ENCODE measurements at places on chromosomes 5 and 9.

GRCh38 chr5:72586788-72587530, 79.7 kb upstream of the ZNF366 start:
- DNase-seq = no peak

DNA sequence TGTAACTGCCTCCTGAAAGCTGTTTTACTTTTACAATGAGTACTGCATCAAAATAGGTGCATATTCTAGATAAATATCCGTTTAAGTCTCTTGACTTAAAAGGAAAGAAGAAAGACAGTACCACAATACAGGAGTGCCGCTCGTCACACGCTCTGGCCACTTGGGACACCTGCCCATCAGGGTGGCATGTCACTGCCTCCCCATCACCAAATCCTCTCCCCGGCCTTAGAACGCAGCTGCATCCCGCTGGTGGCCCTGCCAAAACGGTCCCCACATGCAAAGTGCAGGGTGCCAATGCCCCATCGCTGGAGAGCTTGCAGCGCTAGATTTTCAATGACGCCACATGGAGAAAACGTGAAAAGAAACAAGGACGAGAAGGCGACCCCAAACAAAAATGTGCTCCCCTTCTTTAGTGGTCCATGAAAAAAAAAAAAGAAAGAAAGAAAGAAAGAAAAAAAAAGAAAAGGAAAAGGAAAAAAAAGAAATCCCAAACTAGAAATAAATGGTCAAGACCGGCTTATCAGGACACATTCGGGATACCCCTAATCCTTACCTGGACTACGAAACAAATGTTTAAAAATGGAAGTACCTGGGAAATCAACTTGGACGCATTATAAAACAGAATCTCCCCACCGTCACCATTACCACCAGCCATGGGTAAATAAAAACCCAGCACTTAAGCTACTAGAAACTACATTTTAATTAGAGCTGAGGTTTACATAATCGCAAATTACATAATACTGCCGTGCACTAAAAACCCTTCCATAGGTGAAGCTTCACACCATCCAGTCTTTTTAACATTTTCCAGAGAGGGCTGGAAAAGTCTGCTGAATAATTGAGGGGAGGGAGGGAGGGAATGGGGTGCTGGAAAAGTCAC, 1.0 kb downstream of the ANKH start:
- peak; percentile 43 for DNase-seq

DNA sequence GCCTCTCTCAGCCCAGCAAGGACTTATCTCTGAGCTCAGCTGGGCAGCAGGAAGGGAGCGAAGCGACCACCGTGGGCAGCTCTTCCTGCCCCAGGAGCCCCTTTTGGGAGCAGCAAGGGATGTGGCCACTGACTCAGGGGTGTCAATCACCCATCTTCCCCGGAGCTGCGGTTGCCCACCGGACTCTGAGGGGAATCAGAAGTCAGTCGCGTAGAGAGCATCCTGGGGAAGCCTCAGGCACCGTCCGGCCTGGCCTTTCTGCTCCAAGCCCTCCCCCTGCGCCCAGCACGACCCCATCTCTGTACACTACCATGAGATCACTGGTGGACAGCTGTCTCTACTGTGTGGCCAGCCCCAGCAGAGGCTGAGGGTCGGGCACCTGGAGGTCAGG, 24.6 kb downstream of the GFI1B start:
- DNase-seq = no peak

DNA sequence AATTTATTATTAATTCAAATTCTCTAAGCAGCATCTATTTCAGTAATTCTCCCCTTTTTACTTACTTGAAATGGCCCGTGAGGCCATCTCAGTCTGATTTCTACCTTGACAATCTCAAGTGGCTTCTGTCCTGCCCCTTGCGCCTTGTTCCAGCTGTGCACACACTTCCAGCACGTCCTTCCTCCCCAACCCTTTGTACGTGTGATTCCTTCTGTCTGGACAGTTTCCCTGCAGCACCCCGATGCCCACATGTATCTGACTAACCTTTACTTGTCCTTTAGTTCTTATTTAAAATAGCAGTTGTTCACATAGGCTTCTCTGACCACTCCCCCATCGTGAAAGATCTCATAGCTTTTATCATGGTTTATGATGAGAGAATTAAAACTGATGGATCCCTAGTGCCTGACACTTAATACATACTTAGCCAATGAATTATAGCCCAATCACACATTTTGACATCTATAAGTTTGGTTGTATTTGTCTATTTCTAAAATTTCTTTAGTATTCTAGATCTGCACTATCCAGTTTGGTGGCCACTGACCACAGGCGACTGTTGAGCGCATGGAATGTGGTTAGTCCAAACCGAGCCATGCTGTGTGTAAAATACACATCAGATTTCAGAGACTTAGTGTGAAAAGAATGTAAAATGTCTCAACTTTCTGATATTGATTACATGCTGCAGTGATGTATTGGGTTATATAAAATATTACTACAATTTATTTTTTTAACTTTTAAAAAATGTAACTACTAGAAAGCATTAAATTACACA, 14.3 kb downstream of the ZBTB34 start:
- no peak for DNase-seq

DNA sequence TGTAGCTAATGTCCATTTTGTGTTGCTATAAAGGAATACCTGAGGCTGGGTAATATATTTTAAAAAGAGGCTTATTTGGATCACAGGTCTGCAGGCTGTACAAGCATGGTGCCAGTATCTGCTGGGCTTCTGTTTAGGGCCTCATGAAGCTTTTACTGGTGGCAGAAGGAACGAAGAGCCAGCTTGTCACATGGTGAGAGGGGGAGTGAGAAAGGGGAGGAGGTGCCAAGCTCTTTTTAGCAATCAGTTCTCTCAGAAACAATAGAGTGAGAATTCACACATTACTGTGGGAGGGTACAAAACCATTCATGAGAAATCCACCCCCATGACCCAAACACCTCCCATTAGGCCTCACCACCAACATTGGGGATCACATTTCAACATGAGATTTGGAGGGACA, 340.9 kb downstream of the RASEF start:
- no peak for DNase-seq

GRCh38 chr5:83817591-83817990, 96.9 kb upstream of the HAPLN1 start:
- no peak for DNase-seq

DNA sequence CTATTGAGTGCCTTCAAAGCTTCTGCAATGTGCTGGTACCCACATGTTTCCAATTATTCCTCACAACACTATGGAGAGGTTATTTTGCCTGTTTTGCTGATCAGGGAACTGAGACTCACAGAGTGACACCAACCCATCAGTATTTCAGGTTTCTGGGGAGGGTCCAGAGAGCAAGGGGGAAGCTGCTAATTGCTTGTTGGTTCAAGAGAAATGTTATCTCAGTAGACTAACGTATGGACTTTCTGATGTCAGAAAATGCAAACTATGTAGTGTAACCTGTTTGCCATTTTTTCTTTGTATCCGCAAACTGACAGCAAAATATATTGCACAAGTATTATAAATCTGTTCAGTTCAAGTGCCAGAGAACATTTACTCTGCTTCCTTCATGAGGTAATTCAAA, 108.3 kb upstream of the MSX2 start:
- no peak for DNase-seq

GRCh38 chr9:130779153-130779855, 55.8 kb upstream of the ABL1 start:
- no peak for DNase-seq

- peak; percentile 0 for DNase-seq
Observed at GRCh38 chr5:167797933-167798332, 493.5 kb upstream of the WWC1 start.

DNA sequence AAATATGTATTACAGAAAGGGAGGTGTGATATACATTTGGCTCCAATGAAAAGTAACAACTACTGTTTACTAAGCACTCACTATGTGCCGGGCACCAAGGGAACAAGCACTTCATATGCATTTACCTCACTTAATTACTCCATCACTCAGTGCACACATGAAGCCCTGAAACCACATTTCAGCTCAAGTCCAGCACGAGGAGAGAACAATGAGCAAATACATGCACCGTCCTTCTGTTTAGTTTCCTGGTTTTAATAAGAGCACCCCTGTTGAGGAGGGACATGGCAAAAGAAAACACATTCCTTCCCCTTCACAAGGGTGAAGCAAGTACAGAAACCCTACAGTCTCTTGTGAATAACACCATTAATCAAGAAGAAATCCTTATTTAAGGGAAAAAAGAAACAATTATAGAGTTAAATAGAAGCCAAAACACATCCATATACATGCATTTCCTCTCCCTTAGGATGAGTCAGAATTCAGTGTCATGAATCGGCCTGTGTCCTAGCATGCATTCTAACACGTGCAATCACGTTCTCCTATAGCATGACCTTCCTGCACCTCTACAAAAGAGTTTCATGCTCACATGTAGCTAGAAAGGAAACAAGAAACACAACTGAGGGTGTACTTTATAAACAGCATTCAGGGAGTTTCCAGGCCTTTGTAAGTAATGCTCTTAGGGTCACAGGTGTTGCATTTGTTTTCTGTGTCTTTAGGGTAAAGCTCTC, 411.6 kb downstream of the BNC2 start:
- DNase-seq = no peak

- DNase-seq = peak; percentile 61
Observed at GRCh38 chr5:138601444-138601843, 26.2 kb upstream of the HSPA9 start.

DNA sequence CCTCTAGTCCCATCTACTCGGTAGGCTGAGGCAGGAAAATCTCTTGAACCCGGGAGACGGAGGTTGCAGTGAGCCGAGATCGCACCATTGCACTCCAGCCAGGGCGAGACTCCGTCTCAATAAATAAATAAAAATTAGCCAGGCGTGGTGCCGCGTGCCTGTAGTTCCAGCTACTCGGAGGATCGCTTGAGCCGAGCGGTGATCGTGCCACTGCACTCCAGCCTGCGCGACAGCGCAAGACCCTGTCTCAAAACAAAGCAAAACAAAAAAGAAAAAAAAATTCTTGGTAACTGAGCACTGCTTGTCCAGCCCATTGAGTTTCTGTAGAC, 710 bp upstream of the WDR55 start:
- DNase-seq = no peak

DNA sequence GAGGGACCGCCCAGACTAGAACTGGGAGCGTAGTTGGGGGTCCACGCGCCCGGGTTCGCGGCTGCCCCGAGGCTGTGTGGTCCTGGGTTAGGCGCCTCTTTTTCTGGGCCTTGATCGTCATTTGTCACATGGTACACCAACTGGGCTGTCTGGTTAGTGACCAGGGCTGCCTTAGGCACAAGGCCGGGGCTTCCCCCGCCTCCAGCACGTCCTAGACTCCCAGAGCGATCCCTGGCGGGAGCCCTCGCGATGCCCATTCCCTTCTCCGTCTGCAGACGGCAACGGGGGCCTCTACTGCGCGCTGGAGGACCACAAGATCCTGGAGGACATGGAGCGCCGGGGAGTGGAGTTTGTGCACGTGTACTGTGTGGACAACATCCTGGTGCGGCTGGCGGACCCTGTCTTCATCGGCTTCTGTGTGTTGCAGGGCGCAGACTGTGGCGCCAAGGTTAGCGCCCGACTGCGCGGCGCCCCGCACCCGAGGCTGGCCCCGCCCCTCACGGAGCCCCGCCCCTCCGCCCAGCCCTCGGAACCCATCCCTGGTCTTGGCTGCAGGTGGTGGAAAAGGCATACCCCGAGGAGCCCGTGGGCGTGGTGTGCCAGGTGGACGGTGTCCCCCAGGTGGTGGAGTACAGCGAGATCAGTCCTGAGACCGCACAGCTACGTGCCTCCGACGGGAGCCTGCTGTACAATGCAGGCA, 1.5 kb downstream of the UAP1L1 start:
- no peak for DNase-seq

- no peak for DNase-seq
Observed at GRCh38 chr9:91306296-91306630, 55.5 kb downstream of the AUH start.

- no peak for DNase-seq
Observed at GRCh38 chr5:146553446-146553845, 37.5 kb upstream of the GPR151 start.

DNA sequence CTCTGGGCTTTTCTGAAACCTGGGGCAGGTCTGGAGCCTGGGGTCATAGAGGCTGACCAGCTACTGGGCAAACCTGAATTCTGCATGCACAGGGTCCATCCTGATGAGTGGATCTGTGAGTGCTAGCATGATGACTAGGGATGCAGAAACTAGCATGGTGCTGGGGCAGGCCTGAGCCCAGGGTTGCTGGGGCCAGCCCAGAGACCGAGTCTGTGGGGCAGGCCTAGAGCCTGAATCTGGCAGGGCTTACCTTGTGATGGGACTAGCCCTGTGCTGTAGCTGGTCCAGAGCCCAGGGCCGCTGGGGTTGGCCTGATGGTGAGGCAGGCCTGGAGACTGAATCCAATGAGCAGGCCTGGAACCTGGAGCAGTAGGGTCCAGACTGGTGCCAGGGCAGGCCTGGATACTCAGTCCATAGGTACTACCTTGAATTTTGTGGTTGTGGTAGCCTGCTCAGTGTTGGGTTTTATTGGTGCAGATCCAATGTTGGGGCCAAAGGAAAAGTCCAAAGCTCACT, 313.5 kb downstream of the TLR4 start:
- no peak for DNase-seq

- DNase-seq = no peak
Observed at GRCh38 chr5:160702934-160703333, 149.1 kb downstream of the ATP10B start.

- no peak for DNase-seq
Observed at GRCh38 chr5:124728331-124728967, 18.0 kb downstream of the ZNF608 start.

- no peak for DNase-seq
Observed at GRCh38 chr5:57989378-57989777, 470.5 kb downstream of the PLK2 start.

DNA sequence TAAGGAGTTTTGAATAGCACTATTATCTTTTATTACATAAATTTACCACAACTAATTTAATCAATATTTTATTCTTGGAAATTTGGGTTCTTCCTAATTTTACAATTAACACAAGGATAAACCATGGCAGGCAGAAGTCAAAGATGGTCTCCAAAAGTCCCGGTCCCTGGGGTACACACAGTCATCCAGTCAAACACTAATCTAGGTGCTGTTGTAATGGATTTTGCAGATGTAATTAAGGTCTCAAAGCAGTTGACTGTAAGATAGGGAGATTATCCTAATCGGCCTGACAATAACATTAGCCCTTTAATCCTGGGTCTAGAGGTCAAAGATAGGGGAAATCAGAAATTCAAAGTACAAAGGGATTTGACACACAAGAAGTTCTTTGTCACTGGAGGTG, 57.5 kb upstream of the HTR1A start:
- DNase-seq = no peak

DNA sequence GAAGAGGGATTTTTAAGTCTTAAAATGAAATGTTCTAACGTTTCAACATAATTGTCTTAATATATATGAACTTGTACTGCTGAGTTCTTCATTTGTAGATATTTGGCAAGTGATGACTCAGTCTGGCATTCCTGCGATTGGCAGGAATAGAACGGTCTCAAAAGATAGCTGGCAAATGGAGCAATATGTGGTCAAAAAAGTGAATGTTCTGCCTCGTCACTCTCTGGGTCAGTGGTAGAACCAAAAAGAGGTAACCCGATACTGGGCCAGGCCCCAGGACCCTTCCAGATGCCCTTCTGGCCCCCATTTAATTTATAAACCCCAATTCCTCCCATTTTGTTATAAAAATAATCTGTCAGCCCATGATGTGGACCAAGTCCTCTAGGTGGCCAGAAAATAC, 39.2 kb downstream of the ZNF366 start:
- DNase-seq = no peak

GRCh38 chr9:99490729-99491128, 268.6 kb downstream of the SEC61B start:
- DNase-seq = no peak

GRCh38 chr9:4389755-4390154, 89.9 kb upstream of the GLIS3 start:
- DNase-seq = no peak
